ENCODE measurements at places on chromosomes 3 and 15. TPM values are rescaled to one million over a fixed set of nuclear protein-coding genes. Genes with fewer than 3 reads are reported as not detected.
A peak's percentile ranks its signal among the peaks of the same experiment; 100 is the strongest.

DNA sequence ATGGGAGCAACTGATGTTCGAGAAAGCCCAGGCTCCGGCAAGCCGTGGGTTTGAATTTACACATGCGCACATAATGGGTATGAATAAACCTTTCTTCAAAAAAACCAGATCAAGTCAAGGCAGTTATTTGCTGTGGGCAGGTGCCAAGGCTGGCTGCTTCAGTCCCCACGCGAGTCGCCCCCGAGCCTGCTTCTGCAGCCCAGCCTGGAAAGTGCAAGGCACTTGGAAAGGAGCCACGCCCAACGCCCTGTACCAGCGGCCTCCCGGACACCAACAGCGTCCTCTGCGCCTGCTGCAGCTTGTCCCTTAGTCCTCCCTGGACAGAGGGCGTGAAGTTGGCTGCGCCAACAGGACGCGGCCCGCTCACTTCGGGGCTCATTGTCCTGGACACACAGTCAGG, 68.9 kb downstream of the KLF15 start:
- DNase-seq, result no peak

DNA sequence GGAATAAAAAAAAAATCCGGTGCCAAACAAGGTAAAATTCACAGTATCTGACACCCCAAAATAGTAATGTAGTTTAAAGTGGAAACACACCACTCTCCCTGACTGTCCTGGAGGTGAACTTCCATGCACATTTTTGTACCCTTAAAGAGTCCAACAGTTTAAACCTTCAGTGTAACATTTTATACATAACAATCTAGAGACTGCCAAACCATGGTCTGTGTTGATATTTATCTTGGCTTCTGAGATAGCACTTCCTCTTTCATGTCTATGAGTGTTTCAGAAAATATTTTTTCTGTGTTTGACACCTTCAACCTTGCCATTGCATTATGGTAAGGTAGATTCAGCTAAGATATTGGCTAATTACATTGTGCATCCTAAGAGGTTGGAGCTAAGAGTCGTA, 13.9 kb downstream of the TMEM45A start:
- DNase-seq, result no peak

GRCh38 chr3:171874251-171874681, 31.1 kb downstream of the TMEM212 start:
- no peak for DNase-seq

DNA sequence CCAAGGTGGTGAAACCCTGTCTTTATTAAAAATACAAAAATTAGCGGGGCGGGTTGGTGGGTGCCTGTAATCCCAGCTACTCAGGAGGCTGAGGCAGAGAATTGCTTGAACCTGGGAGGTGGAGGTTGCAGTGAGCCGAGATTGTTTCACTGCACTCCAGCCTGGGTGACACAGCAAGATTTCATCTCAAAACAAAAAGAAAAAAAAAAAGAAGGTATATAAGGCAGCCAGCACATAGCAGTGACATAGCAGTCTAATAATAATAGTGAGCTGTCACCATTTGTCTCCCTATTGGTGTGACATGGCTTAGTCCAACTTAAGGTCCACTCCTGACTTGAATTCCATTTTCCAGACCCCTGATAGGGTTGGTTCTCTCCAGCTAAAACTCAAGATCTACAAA, 8.8 kb upstream of the LACTB start:
- DNase-seq, result no peak

DNA sequence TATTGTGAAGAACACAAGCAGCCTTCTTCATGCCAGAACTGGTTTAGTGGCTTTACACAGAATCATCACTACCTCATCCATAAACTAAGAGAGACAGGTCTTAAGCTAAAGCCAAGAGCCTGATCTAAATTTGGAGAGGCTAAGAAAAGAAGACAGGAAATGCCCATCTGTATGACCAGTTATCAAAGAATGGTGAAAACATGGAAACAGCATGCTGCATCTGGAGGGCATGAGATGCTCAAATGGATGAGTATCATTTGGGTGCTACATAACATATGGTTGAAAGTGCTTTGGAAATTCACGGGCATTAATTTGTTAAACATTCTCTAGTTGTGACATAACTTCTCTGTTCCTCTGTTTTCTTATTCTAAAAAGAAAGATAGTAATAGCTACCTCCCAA, 112.5 kb downstream of the CPNE4 start:
- no peak for DNase-seq

GRCh38 chr3:112640276-112640929, 540 bp downstream of the CCDC80 start:
- peak; percentile 34 for DNase-seq

DNA sequence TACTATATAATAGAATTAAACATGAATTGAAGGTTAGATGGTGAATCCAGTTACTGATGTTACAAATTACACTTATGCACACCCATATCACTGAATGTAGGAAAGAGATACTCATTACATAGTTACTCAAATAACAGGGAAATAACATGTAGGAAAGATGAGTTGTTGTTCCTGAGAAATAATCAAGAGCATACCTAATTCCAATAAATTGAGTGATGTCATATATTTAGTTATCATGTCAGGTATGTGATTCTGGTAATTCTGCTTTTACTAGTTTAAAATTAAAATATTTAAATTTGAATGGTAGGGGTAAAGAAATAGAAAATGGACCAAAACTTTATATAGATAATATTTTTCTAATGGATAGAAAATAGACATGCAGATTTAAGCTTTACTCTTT, 102.6 kb upstream of the MYZAP start:
- DNase-seq, result no peak

- DNase-seq, result no peak
Observed at GRCh38 chr3:129312671-129313414, 34.2 kb downstream of the HMCES start.

DNA sequence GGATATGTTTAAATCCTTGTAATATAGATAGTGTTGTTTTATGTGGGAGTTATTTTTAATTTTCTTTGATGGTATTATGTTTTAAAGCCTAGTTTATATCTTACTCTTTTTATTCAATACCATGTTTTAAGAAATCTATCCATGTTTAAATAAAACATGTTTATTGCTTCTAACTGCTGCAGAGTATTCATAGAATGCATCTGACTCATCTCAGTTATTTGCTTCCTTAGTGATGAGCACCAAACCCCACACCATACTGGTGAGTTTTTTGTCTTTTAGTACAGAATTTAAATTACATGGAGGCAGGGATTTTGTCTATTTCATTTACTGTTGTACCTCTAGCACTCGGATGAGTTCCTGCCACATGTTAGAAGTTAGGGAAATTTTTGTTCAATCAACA, 209.2 kb downstream of the NSUN3 start:
- no peak for DNase-seq

DNA sequence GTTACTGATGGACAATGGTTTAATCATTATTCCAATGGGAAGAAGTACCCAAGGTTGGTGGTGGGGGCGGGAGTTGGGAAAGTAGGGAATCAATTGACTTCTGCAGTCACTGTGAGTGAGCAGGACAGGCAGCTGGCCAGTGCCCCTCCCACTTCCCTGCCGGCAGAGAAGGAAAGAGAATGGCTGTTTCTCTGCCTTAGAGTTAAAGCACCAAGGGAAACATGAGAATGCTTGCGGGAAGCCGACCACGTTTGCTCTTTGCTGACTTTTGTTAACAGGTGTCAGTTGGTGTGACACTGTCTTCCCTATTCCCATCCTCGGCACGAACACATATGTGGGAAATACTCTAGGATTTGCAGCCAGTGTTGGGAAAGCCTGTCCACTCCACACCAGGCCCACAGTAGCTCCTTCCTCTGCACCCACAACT, 33.5 kb upstream of the MFSD1 start:
- peak; percentile 60 for DNase-seq

DNA sequence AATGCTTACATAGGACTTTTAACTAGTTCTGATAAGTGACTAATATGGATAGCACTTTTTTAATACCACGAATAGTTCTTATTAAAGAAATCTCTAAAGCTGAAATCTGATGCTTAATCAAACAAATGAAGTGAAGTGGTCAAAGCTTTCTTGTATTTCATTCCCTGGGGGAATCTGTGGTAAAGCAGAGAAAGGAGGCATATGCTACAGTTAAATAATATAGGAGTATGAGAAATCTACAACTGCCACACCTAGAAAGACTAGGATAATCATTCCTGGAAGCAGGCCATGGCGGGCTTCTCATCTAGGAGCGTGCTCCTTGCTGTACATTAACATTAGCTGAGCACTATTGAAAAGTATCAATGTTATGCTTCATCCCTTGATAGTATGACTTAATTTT, 835.7 kb downstream of the OTOL1 start:
- DNase-seq, result no peak

- DNase-seq, result no peak
Observed at GRCh38 chr3:186133980-186134379, 25.1 kb upstream of the ETV5 start.

- DNase-seq, result no peak
Observed at GRCh38 chr15:45534821-45535220, 12.3 kb upstream of the SLC30A4 start.

The TMEM207 gene
- total RNA-seq, result not detected

The KNG1 gene
- total RNA-seq, result not detected

The GALNT15 gene
- total RNA-seq, result 85.2 TPM

The KBTBD13 gene
- total RNA-seq, result 1.3 TPM

The RUVBL1 gene
- total RNA-seq, result 38.4 TPM

The SLC28A2 gene
- not detected for total RNA-seq

The TMEM212 gene
- not detected for total RNA-seq

The SAXO2 gene
- 10.2 TPM for total RNA-seq

The SECISBP2L gene
- total RNA-seq, result 69.7 TPM

The TEX55 gene
- not detected for total RNA-seq
